ENCODE measurements at places on chromosomes 13 and 19.

GRCh38 chr13:110339263-110339662, 32.2 kb downstream of the COL4A2 start:
- no peak for DNase-seq

DNA sequence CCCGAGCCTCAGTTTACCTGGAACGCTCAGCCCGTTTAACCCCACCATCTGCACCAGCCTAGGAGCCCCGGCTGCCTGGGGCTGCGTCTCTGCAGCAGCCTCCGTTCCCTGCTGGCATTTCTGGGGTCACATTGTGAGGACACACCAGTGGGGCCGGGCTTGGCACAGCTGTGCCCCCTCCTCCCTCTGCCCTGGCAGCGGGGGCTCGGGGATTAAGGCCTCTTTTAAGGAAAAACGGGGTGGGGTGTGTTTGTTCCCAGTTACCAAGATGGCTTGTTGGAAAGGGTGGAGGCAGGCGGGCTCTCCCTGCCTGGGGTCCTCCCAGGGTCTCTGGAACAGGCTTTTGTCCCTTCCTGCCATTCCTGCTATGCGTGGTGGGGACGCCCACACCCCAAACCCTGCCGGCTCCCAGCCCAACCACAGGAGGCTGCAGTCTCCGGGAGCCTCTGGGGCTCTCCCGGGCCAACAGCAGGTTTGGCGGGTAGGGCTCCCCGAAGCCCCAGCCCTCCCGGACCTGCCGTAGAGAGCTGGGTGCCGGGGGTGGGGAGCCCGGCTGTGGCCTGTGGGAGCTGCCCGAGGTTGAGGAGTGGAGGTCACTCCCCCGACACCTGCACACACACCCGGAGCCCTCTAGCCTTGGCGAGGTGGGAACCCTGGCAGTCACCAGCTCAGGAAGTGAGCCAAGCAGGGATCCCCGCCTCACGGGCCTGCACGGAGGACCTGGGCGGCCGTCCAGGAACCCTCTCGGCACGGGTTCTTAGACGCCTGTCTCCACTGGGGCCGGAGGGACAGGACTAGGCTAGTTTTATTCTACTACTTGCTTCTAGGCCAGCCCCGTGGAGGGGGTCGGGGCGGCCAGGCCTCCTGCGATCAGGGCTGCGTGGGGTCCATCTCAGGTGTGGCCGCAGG, 36.9 kb downstream of the GADD45B start:
- DNase-seq, result no peak

- DNase-seq, result no peak
Observed at GRCh38 chr13:26971990-26972887, 199.4 kb downstream of the USP12 start.

DNA sequence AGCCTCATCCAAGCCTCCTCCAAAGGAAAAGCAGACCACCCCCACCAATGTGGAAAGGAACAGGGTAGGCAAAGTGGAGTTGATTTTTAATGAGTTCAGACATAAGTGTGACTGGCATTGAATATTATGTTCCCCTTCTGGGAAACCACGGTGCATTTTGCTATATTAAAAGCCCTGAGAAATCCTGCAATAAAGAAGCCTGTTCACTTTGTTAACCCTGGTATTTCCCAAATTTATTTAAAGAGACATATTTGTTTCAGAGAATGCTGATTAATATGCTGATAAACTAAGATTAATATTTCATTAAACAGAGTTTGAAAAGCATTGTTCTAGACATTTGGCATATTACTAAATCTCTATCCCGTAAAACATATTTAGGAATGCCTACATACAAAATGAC, 151.4 kb downstream of the FGF14 start:
- DNase-seq, result no peak

DNA sequence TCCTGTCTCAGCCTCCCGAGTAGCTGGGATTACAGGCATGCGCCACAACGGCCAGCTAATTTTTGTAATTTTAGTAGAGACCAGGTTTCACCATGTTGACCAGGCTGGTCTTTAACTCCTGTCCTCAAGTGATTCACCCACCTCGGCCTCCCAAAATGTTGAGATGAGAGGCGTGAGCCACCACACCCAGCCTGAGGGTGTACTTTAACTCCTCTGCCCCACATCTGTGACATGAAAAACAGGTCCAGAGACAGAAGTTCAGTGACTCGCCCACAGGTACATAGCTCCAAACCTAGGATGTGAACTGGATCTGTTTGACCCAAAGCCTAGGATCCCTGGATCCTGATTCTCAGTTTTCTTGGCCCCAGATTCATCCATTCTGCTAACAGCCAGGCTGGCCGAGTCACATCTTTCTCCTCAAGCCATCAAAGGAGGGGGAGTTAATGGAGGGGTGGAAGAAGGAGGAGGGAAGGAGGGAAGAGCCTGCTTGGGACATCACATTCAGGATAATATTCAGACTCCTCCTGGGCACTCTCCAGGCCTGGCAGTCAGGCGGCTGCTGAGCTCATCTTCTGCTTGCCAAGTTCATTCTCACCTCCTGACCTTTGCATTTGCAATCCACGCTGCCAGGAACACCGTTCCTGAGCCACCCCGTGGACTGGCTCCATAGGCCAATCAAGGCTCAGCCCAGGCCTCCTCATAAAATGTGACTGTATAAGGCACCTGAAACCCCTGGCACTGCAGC, 3.1 kb downstream of the SPC24 start:
- peak; percentile 68 for DNase-seq

GRCh38 chr13:22336460-22336859, 665.6 kb downstream of the FGF9 start:
- no peak for DNase-seq

All from ACHN (cell line).